Endodermal cell (in vitro differentiated cells): ENCODE measurements at places on chromosomes 4 and X. TPM values are rescaled to one million over a fixed set of nuclear protein-coding genes. Genes with fewer than 3 reads are reported as not detected.

ARHGEF6 gene
- 1.4 to 1.8 TPM (median 1.5 TPM) in 3 replicates for total RNA-seq

ARX gene
- 0.23 TPM in 1 of 3 replicates, not detected in the others for total RNA-seq

MAGEC2 gene
- total RNA-seq: not detected in 2 replicates

ANOS1 gene
- total RNA-seq: 57.4 and 66.4 TPM in 2 replicates

MAGED4 gene
- 78.4 and 118 TPM in 2 replicates for total RNA-seq

RRH gene
- total RNA-seq: 0.25 TPM in 1 of 3 replicates, not detected in the others

NDNF gene
- total RNA-seq: 2.4 and 3.1 TPM in 2 replicates

NOCT gene
- 11.7 to 121 TPM (median 12.9 TPM) in 3 replicates for total RNA-seq

SPACA5 gene
- not detected in 3 replicates for total RNA-seq

- no peak overlapping the region for H3K27ac ChIP-seq
- no peak for DNase-seq
- H3K4me3 ChIP-seq: no peak overlapping the region
Measured at GRCh38 chr4:35966566-35966965, 277.7 kb downstream of the ARAP2 start.

- no peak overlapping the region for H3K4me3 ChIP-seq
- no peaks in the 10 kb centered on the region for H3K4me1 ChIP-seq
- no peak for DNase-seq
- no peak overlapping the region for H3K27ac ChIP-seq
- no peaks in the 10 kb centered on the region for H3K27me3 ChIP-seq
Measured at GRCh38 chr4:62193761-62194160, 993.6 kb downstream of the ADGRL3 start.

GRCh38 chrX:137067147-137067546 lies 33.4 kb upstream of the GPR101 start:
- no peak overlapping the region for H3K4me3 ChIP-seq
- no peaks in the 10 kb centered on the region for H3K36me3 ChIP-seq
- no peak for DNase-seq

GRCh38 chr4:124939908-124940307 lies 227.4 kb upstream of the ANKRD50 start:
- peaks cover under 1% of the 10 kb centered on the region for H3K4me1 ChIP-seq
- DNase-seq: no peak
- no peak overlapping the region for H3K4me3 ChIP-seq
- H3K36me3 ChIP-seq: no peaks in the 10 kb centered on the region
- no peaks in the 10 kb centered on the region for H3K27me3 ChIP-seq
- H3K27ac ChIP-seq: no peak overlapping the region

- H3K27me3 ChIP-seq: no peaks in the 10 kb centered on the region
- no peaks in the 10 kb centered on the region for H3K36me3 ChIP-seq
- no peak overlapping the region for H3K4me3 ChIP-seq
- H3K4me1 ChIP-seq: no peaks in the 10 kb centered on the region
- no peak overlapping the region for H3K27ac ChIP-seq
- DNase-seq: no peak
Measured at GRCh38 chrX:37873220-37873619, 25.8 kb upstream of the DYNLT3 start.

- DNase-seq: peak; percentile 71
- H3K4me1 ChIP-seq: no peaks in the 10 kb centered on the region
- H3K36me3 ChIP-seq: no peaks in the 10 kb centered on the region
Measured at GRCh38 chrX:114774691-114775090, 190.8 kb downstream of the HTR2C start.

DNA sequence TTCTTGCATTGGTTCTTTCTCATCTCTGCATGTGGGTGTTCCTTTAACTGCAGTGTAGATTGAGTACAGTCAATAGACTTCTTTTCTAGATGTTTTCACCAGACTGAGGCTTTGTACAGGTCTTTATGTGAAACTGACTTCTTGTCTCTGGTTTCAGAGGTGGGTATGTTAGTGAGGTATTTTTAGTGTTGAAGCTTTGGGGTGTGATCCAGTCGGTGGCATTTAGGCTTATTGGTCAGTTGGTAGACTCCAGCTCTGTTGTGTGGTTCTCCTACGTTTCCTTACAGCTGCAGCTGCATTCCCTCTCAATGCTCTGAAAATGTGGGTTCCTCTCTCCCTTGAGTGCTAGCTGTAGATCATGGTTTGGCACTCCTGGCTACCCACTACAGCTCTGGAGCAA lies 21.3 kb upstream of the AMBN start:
- H3K27me3 ChIP-seq: no peaks in the 10 kb centered on the region
- no peaks in the 10 kb centered on the region for H3K36me3 ChIP-seq
- no peaks in the 10 kb centered on the region for H3K4me1 ChIP-seq
- no peak overlapping the region for H3K4me3 ChIP-seq
- H3K27ac ChIP-seq: no peak overlapping the region

DNA sequence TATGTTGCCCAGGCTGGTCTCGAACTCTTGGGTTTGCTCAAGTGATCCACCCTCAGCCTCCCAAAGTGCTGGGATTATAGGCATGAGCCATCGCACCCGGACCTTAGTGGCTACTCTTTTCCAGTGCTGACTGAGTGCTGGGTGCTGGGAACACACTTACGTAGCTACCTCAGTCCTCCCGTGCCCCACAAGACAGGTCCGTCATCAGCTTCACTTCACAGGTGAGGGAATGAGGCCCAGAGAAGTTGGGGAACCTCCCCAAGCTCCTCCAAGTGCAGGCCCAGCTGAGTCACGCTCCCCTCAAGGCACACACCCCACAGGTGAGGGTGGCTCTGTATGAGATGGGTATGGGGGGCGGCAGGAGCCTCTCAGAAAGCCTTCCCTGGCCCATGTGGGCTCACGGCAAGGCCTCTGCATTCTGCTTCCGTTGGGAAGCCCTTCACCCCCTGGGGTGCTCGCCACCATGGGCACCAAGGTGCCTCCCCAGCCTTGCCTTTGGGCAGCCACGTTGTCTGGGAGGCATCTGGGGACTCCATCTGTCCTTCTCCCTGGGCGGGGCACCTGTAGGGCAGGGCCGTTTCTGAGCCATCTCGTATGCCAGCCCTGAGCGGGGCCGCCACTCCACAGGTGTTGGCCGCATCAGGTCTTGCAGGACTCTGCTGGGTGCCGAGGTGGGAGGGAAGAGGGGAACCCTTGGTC lies 28.4 kb downstream of the NSG1 start:
- peaks cover 4% of the 10 kb centered on the region for H3K4me1 ChIP-seq
- DNase-seq: no peak
- H3K4me3 ChIP-seq: no peak overlapping the region
- no peak overlapping the region for H3K27ac ChIP-seq
- no peaks in the 10 kb centered on the region for H3K27me3 ChIP-seq

- no peak overlapping the region for H3K27ac ChIP-seq
- no peak for DNase-seq
- H3K27me3 ChIP-seq: no peaks in the 10 kb centered on the region
- H3K4me1 ChIP-seq: peaks cover 5% of the 10 kb centered on the region
- no peak overlapping the region for H3K4me3 ChIP-seq
Measured at GRCh38 chr4:6938647-6939271, 29.1 kb downstream of the TBC1D14 start.

DNA sequence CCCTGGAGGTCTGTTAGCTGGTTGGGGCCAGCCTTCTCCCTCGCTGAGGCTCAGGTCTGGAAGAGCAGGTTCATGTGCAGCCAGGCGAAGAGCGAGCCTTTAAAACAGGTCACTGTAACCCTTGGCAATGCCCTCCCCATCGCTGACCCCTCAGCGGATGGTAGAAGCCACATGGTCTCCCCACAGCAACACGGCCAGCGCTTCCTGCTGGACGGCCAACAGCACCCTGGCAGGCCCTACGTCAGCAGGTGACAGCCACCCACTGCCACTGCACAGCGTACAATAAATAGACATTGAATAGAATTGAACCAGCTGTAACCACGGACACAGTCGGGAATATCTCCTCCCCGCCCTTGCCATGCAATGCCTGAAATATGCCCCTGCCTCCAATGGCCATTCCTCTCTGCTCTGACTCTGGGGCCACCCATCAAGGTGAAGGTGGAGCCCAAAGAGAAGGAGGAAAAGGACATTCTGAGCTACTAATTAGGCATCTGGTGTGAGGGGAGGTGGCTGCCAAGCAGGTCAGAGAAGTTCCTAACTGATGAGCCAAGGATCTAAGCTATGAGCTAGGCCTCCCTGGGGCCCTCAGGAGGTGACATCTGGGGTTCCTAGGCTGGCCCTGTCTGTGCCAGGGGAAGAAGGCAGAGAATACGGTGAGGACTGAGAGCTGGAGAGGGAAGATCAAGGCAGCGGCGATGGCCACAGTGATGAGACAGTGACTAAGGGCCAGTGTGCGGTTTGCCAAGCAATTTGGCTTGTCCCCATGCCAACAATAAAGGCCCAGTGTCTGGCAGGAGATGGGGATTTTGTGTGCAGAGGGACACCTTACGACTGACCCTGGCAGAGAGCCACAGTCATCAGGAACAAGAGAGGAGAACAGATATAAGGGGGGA lies 202.3 kb downstream of the BCOR start:
- H3K27me3 ChIP-seq: no peaks in the 10 kb centered on the region
- no peaks in the 10 kb centered on the region for H3K4me1 ChIP-seq
- H3K4me3 ChIP-seq: no peak overlapping the region

DNA sequence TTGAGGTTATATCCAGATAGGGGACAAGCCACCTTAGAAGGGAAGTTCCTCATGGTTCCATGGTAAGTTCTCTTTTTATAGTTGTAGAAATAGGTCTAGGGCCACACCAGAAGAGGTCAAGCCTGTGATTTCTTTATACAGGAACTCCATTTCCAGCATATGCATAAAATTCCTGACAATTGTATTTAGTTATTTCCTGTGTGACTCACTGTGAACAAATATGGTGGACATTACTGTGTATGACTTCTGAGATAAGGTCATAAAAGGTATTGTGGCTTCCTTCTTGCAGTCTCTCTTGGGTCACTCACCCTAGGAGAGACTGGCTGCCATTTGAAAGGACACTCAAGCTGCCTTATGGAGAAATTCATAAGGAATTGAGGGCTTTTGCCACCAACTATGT lies 2.2 kb upstream of the C4orf36 start:
- no peak overlapping the region for H3K4me3 ChIP-seq
- no peaks in the 10 kb centered on the region for H3K4me1 ChIP-seq
- peaks cover 7% of the 10 kb centered on the region for H3K27me3 ChIP-seq
- no peak for DNase-seq

- no peak overlapping the region for H3K27ac ChIP-seq
- H3K4me3 ChIP-seq: no peak overlapping the region
- H3K27me3 ChIP-seq: no peaks in the 10 kb centered on the region
Measured at GRCh38 chr4:7785017-7785416, 154.6 kb downstream of the AFAP1 start.

DNA sequence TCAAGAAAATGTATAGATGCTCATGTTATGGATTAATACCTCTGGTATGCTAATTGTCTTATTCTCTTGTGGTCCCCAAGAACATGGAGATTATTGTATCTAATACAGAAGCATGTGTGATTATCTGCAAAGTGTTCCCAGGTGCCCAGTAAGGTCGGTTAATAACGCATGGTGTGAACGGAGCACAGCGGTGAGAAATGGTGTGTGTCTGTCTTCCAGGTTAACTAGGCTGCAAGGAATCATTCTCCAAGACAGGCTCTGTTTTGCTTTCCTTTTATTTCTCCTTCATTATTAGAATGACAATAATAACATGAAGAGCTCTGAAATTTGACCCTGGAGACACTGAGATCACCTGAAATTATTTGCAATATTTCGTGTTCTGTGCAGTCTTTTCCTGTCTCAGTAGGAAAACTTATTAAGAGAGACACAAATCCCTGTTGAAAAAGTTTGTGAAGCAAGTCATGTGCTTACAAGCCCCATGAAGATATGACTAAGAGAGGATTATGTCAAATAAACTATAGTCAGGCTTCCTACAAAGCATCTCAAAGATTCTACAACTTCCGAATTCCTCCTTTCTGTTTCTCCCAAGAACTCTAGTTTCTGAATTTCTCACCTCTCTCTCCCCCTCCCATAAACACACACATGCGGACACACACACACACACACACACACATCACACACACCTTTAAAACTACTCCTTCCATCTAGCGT lies 230.9 kb downstream of the HS3ST1 start:
- no peaks in the 10 kb centered on the region for H3K36me3 ChIP-seq
- H3K4me1 ChIP-seq: no peaks in the 10 kb centered on the region
- no peaks in the 10 kb centered on the region for H3K27me3 ChIP-seq

GRCh38 chrX:139905051-139905450 lies 27.8 kb downstream of the ATP11C start:
- no peak for DNase-seq
- no peaks in the 10 kb centered on the region for H3K4me1 ChIP-seq
- H3K36me3 ChIP-seq: no peaks in the 10 kb centered on the region
- no peak overlapping the region for H3K27ac ChIP-seq

GRCh38 chr4:128802680-128803628 lies 6.5 kb upstream of the JADE1 start:
- H3K36me3 ChIP-seq: no peaks in the 10 kb centered on the region
- DNase-seq: peak; percentile 75
- H3K4me3 ChIP-seq: no peak overlapping the region
- H3K27me3 ChIP-seq: no peaks in the 10 kb centered on the region
- no peak overlapping the region for H3K27ac ChIP-seq

DNA sequence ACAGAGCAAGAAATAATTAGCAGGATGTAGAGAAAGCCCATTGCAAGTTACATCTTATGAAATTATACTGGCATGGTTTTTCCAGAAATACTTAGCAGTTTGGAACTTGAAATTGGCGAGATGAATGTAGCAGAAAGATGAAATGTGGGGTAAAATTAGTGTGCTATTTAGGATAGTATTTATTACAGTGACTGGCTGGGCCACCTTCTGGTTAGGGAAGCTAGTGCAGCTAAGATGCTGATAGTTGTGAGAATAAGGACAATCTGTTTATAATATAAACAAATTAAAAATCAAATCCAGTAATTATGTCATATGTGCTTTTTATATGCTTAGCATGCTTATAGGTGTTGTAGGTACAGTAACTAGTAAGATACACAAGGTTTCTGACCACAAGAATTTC lies 74.8 kb downstream of the IL15 start:
- no peak for DNase-seq
- no peak overlapping the region for H3K27ac ChIP-seq
- no peaks in the 10 kb centered on the region for H3K4me1 ChIP-seq
- no peaks in the 10 kb centered on the region for H3K27me3 ChIP-seq
- H3K4me3 ChIP-seq: no peak overlapping the region

- H3K4me1 ChIP-seq: no peaks in the 10 kb centered on the region
- peaks cover 15% of the 10 kb centered on the region for H3K36me3 ChIP-seq
- no peak overlapping the region for H3K27ac ChIP-seq
- H3K4me3 ChIP-seq: no peak overlapping the region
Measured at GRCh38 chr4:168685136-168685809, 188.4 kb downstream of the PALLD start.

DNA sequence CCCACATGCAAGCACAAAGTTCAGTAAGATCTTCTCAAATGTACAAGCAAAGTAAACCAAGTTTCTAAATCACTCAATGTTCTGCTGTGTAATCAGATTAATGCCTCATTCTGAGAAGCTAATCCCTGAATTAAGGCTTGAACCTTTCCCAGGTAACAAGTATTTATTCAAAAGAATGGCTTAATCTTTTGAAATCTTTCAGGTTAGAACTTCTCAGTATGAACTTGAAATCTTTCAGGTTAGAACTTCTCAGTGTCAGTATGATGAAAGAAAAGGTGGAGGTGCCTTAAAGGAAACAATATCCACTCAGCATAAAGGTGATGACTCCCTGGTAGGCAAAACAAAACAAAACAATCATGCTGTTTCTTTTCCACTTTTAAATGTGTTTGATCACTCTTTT lies 29.0 kb downstream of the TMPRSS11B start:
- H3K27ac ChIP-seq: no peak overlapping the region
- H3K27me3 ChIP-seq: peaks cover 27% of the 10 kb centered on the region
- no peak for DNase-seq
- no peaks in the 10 kb centered on the region for H3K4me1 ChIP-seq
- H3K36me3 ChIP-seq: no peaks in the 10 kb centered on the region
